GM23248 (cell line): ENCODE measurements at places on chromosomes 4 and X. TPM values are rescaled to one million over a fixed set of nuclear protein-coding genes. Genes with fewer than 3 reads are reported as not detected.
A peak's percentile ranks its signal among the peaks of the same experiment; 100 is the strongest.

The SPIN2A gene
- total RNA-seq = not detected in 2 replicates

- no peak overlapping the region for H3K27ac ChIP-seq
- no peaks in the 10 kb centered on the region for H3K36me3 ChIP-seq
- H3K27me3 ChIP-seq = no peaks in the 10 kb centered on the region
Measured at GRCh38 chr4:140249351-140249750, 95.4 kb upstream of the MAML3 start.

The CHRNA9 gene
- total RNA-seq = 0.51 and 0.97 TPM in 2 replicates

DNA sequence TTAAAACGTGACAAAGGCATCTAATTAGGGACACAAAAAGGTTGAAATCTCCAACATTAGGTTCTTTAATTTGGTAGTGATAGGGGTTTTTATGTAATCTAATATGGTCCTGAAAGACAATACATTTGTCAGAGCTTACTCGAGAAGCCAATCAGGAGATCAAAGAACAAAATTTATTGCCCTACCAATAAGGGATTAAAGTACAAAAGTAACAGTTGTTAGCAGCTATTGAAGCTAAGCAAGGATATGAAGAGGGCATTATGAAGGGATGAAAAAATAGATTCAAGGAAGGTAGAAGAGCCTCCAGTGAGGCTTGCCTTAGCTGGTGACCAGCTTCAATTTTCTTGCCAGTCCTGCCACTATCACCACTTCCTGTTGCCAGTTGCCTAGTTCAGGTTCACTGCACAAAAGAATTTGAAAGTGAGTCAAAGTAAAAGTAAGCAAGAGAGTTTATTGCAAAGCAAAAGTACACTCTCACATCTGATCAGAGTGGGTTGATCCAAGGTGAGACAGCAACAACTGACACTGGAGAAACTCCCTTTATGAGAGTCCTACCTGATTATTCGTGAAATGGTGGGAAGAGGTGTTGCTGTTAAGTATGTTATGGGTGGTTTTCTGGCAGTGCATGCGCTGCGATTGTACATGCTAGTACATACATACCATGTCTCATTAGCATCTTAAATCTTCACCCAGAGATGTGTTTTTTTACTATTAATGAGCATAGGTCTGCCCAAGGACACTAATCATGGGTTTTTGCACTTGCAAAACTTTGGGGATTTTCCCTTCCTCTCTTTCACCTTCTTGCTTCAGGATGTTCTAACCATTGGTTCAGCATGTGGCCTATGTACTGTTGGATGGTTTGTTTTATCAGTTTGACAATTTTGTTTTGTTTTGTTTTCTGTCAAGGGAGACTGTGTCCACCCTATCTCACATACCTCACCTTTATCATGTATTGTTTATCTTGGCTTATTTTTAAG, 263.2 kb upstream of the ITM2A start:
- H3K36me3 ChIP-seq = no peaks in the 10 kb centered on the region
- no peaks in the 10 kb centered on the region for H3K27me3 ChIP-seq
- H3K27ac ChIP-seq = no peak overlapping the region
- H3K4me1 ChIP-seq = no peaks in the 10 kb centered on the region
- DNase-seq = no peak

The RHOXF1 gene
- not detected in 2 replicates for total RNA-seq

The CCNA2 gene
- total RNA-seq = 45.3 and 47.7 TPM in 2 replicates

GRCh38 chr4:170193496-170193895, 103.7 kb upstream of the AADAT start:
- H3K27me3 ChIP-seq = no peaks in the 10 kb centered on the region
- no peak overlapping the region for H3K4me3 ChIP-seq
- DNase-seq = no peak
- no peaks in the 10 kb centered on the region for H3K4me1 ChIP-seq
- no peaks in the 10 kb centered on the region for H3K36me3 ChIP-seq

GRCh38 chrX:6856471-6856870, 291.0 kb upstream of the STS start:
- no peaks in the 10 kb centered on the region for H3K36me3 ChIP-seq
- H3K27ac ChIP-seq = no peak overlapping the region
- no peaks in the 10 kb centered on the region for H3K4me1 ChIP-seq
- DNase-seq = no peak
- H3K4me3 ChIP-seq = no peak overlapping the region
- no peaks in the 10 kb centered on the region for H3K27me3 ChIP-seq

- H3K36me3 ChIP-seq = no peaks in the 10 kb centered on the region
- H3K27me3 ChIP-seq = no peaks in the 10 kb centered on the region
- no peak overlapping the region for H3K27ac ChIP-seq
- no peak for DNase-seq
- H3K4me3 ChIP-seq = no peak overlapping the region
Measured at GRCh38 chrX:28582511-28582910, 4.7 kb upstream of the IL1RAPL1 start.

DNA sequence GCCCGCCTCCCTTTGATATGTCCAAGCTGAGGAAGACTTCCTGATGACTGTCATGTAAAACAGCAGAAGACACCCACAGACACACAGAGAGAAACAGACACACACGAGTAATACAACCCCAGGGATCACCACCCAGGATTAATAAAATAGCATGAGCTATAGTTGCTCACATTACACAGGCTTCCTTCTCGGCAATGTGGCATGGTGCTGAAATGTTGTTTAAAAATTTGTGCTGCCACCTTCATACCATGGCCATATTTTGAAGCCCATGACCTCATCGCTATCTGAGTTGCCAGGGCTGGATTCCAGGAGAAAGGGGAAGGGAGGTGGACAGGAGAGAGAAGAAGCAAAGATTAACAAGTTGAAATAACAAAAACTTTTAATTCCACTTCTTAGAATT, 111.7 kb downstream of the SYNPO2 start:
- DNase-seq = peak; percentile 33
- peaks cover 14% of the 10 kb centered on the region for H3K4me1 ChIP-seq
- H3K27ac ChIP-seq = no peak overlapping the region
- no peaks in the 10 kb centered on the region for H3K27me3 ChIP-seq
- H3K4me3 ChIP-seq = no peak overlapping the region
- H3K36me3 ChIP-seq = no peaks in the 10 kb centered on the region

The MGAT4D gene
- total RNA-seq = not detected in 2 replicates

DNA sequence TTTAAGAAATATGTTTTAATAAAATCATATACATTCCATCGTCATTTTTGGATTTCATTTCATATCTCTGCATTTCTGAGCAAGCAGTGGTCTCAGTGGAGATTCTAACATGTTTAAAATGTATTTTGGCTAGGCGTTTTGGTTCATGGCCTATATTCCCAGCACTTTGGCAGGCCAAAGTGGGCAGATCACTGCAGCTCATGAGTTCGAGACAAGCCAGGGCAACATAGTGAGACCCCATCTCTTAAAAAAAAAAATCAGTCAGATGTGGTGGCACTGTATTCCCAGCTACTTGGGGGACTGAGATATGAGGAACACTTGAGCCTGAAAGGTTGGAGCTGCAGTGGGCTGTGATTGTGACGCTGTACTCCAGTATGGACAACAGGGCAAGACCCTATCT, 67.5 kb upstream of the RAB33B start:
- H3K27ac ChIP-seq = no peak overlapping the region
- no peaks in the 10 kb centered on the region for H3K27me3 ChIP-seq
- H3K4me3 ChIP-seq = no peak overlapping the region
- no peak for DNase-seq
- peaks cover 42% of the 10 kb centered on the region for H3K36me3 ChIP-seq
- no peaks in the 10 kb centered on the region for H3K4me1 ChIP-seq

The SMARCA1 gene
- total RNA-seq = 36.9 and 40.7 TPM in 2 replicates

- no peaks in the 10 kb centered on the region for H3K27me3 ChIP-seq
- DNase-seq = no peak
- H3K4me3 ChIP-seq = no peak overlapping the region
- no peaks in the 10 kb centered on the region for H3K36me3 ChIP-seq
- H3K4me1 ChIP-seq = no peaks in the 10 kb centered on the region
Measured at GRCh38 chrX:145687146-145687545, 130.5 kb upstream of the SLITRK2 start.

- DNase-seq = no peak
- no peak overlapping the region for H3K27ac ChIP-seq
- no peaks in the 10 kb centered on the region for H3K36me3 ChIP-seq
- H3K27me3 ChIP-seq = no peaks in the 10 kb centered on the region
Measured at GRCh38 chrX:152530967-152531366, 79.9 kb upstream of the GABRA3 start.

- H3K27me3 ChIP-seq = no peaks in the 10 kb centered on the region
- peaks cover 21% of the 10 kb centered on the region for H3K36me3 ChIP-seq
- H3K27ac ChIP-seq = peak overlapping the region; percentile 70
- peak overlapping the region; percentile 83 for H3K4me3 ChIP-seq
Measured at GRCh38 chr4:99893839-99894160, 427 bp downstream of the LAMTOR3 start.

DNA sequence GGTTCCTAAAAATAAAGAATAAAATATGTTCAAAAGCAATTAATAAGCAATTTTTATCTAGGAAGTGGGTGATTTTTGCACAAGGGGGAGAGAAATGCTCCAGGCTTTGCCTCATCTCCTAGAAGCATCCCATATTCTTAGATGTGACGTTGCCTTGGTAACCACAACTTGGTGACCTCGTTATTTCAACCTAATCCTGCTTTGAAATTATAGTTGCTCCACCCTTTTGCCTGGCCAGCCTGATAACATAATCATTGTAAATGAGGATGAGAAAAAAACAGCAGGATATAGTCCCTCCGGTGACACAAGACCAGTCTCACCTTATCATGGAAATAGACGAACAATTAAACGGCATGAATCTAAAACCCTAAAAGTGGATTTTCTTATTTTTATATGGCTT, 194.4 kb downstream of the QDPR start:
- H3K27ac ChIP-seq = no peak overlapping the region
- H3K36me3 ChIP-seq = no peaks in the 10 kb centered on the region
- no peaks in the 10 kb centered on the region for H3K27me3 ChIP-seq
- peaks cover 12% of the 10 kb centered on the region for H3K4me1 ChIP-seq
- DNase-seq = no peak

- no peak overlapping the region for H3K4me3 ChIP-seq
- 0 out of 2 replicates have a peak, but pooled peaks cover 3% of the 10 kb centered on the region for H3K27me3 ChIP-seq
- no peak overlapping the region for H3K27ac ChIP-seq
- DNase-seq = peak; percentile 77
Measured at GRCh38 chr4:73446336-73446938, 10.4 kb downstream of the AFP start.

DNA sequence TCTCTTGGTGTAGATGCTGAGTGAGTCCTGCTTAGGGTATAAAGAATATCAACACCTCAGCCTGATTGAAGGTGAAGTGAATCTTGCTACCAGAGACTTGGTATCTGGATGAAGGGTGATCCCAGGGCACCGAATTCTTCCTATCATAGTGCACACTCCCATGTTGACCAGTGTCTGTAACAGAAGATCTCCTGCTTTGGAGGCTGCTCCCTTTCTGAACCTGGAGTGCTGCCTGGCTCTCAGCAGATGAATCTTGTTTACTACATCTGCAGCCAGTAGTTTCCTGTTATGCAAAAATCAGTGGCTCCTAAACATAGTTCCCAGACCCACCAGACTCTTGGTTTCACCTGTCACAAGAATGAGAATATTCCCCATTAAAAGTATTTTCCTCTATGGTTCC, 191.7 kb upstream of the GK2 start:
- no peak overlapping the region for H3K27ac ChIP-seq
- no peak overlapping the region for H3K4me3 ChIP-seq
- no peaks in the 10 kb centered on the region for H3K4me1 ChIP-seq
- no peak for DNase-seq
- no peaks in the 10 kb centered on the region for H3K36me3 ChIP-seq

The XAGE1A gene
- not detected in 2 replicates for total RNA-seq

DNA sequence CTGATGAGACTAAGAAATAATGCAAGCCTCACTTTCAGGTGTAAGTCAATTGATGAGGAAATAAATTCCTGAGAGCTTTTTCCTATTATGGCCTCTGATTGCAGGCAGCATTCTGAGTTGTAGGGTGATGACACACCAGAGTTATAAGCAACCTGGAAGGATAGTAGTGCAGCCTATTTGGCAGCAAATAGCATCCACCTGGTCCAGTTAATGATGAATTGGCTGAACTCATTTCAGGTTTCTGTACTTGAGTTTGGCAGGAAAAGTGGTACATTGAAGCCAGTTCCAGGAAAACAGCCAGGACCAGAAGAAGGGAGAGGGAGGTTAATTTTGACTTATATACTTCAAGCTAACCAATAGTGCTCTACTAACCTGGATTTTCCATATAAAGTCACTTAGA, 316.8 kb downstream of the NAF1 start:
- H3K27ac ChIP-seq = no peak overlapping the region
- H3K4me3 ChIP-seq = no peak overlapping the region

- DNase-seq = peak; percentile 82
- H3K27ac ChIP-seq = peak overlapping the region; percentile 54
- H3K4me3 ChIP-seq = peak overlapping the region; percentile 65
- H3K4me1 ChIP-seq = peaks cover 27% of the 10 kb centered on the region
- no peaks in the 10 kb centered on the region for H3K27me3 ChIP-seq
Measured at GRCh38 chr4:159227984-159228383, 125.1 kb downstream of the RAPGEF2 start.

The IL3RA gene
- not detected in 2 replicates for total RNA-seq

DNA sequence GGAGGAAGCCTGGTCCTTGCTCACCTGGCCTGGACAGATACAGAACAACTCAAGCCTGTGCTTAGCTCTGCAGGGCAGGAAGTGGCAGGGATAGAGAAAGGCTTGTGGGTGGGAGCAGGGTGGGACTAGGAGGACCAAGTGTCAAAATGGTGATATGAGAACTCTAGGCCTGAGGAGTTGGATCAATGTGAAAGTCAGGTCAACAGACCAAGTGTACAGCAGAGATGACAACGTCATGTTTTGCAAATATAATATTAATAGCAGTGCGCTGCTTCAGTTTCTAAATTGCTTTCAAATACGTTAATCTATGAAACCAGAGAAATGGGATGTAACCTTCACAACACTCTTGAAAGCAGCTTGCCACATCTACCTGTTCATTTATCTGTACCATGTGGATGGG, 114.2 kb upstream of the MAP3K15 start:
- no peak for DNase-seq
- peaks cover 25% of the 10 kb centered on the region for H3K4me1 ChIP-seq
- no peak overlapping the region for H3K27ac ChIP-seq
- no peaks in the 10 kb centered on the region for H3K27me3 ChIP-seq
- no peaks in the 10 kb centered on the region for H3K36me3 ChIP-seq

- H3K4me3 ChIP-seq = no peak overlapping the region
- H3K4me1 ChIP-seq = peaks cover 28% of the 10 kb centered on the region
- no peaks in the 10 kb centered on the region for H3K36me3 ChIP-seq
- H3K27ac ChIP-seq = no peak overlapping the region
Measured at GRCh38 chr4:38072578-38072977, 112.4 kb downstream of the PTTG2 start.

- H3K4me3 ChIP-seq = no peak overlapping the region
- H3K27me3 ChIP-seq = no peaks in the 10 kb centered on the region
- no peak overlapping the region for H3K27ac ChIP-seq
- DNase-seq = no peak
Measured at GRCh38 chr4:90536408-90536807, 409.2 kb downstream of the CCSER1 start.

- no peaks in the 10 kb centered on the region for H3K36me3 ChIP-seq
- no peak overlapping the region for H3K4me3 ChIP-seq
- peaks cover 7% of the 10 kb centered on the region; the same call in 1 of the 2 replicates for H3K4me1 ChIP-seq
- no peaks in the 10 kb centered on the region for H3K27me3 ChIP-seq
- H3K27ac ChIP-seq = no peak overlapping the region
- DNase-seq = no peak
Measured at GRCh38 chr4:477686-478085, 21.3 kb downstream of the ZNF721 start.

- peaks cover 9% of the 10 kb centered on the region for H3K4me1 ChIP-seq
- no peaks in the 10 kb centered on the region for H3K36me3 ChIP-seq
- H3K27me3 ChIP-seq = no peaks in the 10 kb centered on the region
- no peak overlapping the region for H3K27ac ChIP-seq
- H3K4me3 ChIP-seq = peak overlapping the region; percentile 4
Measured at GRCh38 chr4:107392380-107392779, 327.7 kb downstream of the PAPSS1 start.

- no peak for DNase-seq
- peaks cover 3% of the 10 kb centered on the region; the same call in 1 of the 2 replicates for H3K4me1 ChIP-seq
- no peaks in the 10 kb centered on the region for H3K27me3 ChIP-seq
- H3K36me3 ChIP-seq = no peaks in the 10 kb centered on the region
Measured at GRCh38 chr4:114251020-114251419, 271.6 kb upstream of the ARSJ start.

The MTNR1A gene
- total RNA-seq = not detected in 2 replicates
